ENCODE measurements at places on chromosomes 3 and 15.
A peak's percentile ranks its signal among the peaks of the same experiment; 100 is the strongest.

DNA sequence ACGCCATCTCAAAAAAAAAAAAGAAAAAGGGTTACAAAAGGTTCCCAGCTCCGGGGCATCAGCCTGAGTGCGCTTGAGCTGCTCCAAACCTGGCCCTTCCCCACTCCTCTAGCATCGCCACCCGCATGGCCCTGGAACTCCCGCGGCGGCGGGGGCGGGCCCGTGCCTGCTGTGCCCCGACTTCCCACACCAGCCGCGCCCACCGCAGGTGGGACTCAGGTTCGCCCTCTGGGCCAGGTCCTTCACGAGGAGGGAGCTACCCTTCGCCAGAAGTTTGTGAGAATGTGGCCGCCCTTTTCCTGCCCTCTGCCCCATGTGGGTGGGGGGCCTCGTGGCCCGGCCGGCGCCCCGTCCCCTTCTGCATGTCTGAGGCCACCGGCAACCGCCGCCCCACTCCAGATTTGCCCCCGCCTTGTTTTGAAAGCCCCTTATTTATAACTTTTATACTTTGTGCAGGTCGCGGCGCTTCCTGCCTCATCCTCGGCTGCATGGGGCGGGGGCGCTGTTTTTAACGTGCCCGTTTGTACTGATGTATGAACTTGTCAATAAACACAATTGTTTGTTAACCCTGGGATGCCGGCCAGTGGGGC is 507 bp upstream of the JMJD7 start:
- DNase-seq: peak; percentile 8

GRCh38 chr3:189813647-189814240 is 182.6 kb downstream of the TP63 start:
- DNase-seq: no peak

DNA sequence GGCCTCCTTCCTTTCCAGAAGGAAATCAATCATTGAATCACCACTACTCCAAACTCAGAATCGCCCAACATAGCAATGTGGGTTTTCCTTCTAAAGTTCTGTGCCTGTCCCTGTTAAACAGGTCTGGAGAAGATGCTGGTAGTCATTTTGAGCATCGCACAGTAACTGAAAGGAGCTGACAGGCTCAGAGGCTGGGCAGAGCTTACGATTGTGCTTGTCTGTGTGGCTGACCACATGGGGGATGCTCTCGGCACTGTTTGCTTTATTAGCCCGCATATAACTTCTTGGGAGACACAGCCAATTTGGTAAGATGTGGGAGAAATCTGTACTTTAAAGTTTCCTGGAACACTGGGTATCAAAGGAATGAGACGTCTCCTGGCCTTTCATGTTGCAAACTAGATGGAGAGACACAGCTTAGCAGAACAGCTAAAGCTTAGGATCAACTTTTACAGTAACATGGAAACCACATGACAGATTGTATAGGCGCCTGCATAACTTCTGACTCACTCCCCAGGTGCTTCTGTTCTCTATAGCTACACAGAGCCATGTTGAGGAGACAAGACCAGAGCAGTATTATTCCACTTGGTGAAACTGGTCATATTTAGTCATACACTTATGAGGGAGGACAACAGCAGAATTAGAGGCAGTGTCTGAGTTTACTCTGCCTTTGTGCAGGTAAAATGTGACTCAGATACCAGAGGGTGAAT is 374.1 kb downstream of the RORA start:
- peak; percentile 35 for DNase-seq

- DNase-seq: no peak
These were observed 6.3 kb upstream of the PTH1R start for GRCh38 chr3:46871222-46871621.

DNA sequence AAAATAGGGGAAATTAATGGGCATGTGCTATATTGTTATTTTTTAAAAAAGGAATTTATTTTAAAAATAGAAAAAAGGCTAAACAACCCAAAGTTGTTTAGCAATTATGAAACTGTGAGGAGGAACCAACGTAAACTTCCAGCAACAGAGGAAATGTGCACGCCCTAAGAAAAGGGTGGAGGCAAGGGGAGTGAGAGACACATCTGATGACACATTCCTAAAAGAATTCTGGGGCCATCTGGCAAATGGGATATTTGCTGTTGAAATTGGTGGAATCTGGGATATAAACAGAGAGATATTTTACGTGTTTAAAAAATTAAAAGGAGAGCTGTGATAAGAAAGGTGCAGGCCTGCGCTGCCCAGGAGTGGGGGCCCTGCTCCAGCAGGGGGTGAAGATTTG is 50.8 kb upstream of the MUC13 start:
- DNase-seq: no peak

GRCh38 chr3:79906106-79906505 is 138.3 kb upstream of the ROBO1 start:
- DNase-seq: no peak

DNA sequence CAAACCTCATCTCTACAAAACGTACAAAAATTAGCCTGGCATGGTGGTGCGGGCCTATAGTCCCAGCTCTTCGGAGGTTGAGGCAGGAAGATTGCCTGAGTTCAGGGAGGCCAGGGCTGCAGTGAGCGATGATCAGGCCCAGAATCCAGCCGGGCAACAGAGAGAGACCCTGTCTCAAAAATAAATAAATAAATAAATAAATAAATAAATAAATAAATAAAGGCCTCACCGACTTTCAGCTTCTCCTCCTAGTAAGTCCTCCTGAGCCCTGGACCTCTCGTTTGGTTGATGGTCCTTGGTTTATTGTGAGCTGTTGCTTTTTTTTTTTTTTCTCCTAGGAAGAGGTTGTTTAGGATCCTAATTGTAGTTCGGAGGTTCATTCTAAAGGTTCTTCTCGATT is 25.1 kb downstream of the WDR73 start:
- no peak for DNase-seq

DNA sequence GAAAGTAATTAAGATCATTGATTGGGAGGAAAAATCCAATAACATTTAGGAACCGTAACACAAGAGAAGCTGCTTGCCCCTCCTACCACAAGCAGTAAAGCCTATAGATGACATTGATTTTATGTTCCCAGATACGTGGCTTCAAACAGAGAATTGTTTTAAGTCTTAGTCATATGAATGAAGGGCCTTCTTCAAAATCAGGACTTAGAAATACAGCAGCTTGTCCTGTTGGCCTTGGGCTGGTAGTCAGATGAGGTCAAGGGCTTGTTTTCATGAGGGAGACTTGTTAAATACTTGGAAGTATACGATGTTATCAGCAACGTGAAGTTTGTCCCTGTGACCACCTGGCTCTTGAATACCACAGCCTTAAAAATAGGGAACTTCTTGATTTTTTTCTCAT is 114.4 kb downstream of the VGLL4 start:
- no peak for DNase-seq

- DNase-seq: no peak
These were observed 3.9 kb downstream of the HHLA2 start for GRCh38 chr3:108300103-108300849.

- DNase-seq: no peak
These were observed 32.8 kb upstream of the SLC9A9 start for GRCh38 chr3:143881095-143881494.

DNA sequence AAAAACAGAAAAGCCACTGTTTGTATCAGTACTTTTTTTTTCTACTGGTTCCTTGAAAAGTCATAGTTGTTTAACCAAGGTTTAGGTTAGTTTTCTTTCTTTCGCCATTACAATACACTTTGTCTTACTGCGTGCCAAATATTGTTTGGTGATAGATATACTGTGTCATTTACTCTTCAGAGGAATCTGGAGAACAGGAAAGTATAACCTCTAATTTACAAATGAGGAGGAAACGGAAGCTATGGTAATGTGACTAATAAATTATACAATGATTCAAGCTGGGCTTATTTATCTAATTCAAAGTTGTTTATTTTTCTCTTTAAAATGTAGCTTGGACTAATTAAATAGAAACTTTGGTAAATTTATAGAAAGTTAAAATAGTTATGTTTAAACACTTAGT is 96.2 kb upstream of the ROBO2 start:
- DNase-seq: no peak

GRCh38 chr15:71212146-71212545 is 96.9 kb downstream of the THSD4 start:
- no peak for DNase-seq

DNA sequence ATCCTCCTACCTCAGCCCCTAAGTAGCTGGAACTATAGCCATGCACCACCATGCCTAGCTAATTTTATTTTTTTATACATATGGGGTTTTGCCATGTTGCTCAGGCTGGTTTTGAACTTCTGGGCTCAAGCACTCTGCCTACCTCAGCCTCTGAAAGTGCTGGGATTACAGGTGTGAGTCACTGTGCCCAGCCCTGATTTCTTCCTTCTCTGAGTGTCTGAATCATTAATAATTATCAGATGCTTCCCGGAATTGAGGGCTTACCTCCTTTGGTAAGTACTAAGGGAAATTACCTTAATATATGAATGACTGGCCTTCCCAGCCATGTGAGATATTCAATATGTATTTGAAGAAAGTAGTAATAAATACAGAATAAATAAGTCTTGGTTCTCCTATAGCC is 7.2 kb downstream of the CLPX start:
- DNase-seq: no peak

DNA sequence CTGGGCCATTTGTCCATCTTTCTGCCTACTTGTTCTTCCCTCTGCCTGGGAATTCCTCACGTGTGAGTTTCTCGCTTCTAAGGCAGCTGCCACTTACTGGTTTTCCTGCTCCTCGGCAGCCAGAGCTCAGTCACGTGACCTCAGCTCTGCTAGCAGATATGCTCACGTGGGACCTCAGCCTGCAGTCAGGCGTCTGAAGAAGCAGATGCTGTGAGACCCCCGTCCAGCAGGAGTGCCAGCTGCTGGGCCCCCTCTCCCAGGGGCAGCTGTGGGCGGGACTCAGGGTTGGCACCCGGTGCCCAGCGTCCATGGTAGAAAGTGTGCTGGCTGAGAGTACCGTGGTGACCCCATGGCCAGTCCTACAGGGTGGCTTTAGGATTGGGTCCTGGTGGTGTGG is 161.3 kb upstream of the TLE3 start:
- peak; percentile 67 for DNase-seq

- no peak for DNase-seq
These were observed 4.2 kb upstream of the EFHB start for GRCh38 chr3:19938295-19938627.

GRCh38 chr15:60751985-60752952 is 273.3 kb upstream of the ICE2 start:
- DNase-seq: no peak

DNA sequence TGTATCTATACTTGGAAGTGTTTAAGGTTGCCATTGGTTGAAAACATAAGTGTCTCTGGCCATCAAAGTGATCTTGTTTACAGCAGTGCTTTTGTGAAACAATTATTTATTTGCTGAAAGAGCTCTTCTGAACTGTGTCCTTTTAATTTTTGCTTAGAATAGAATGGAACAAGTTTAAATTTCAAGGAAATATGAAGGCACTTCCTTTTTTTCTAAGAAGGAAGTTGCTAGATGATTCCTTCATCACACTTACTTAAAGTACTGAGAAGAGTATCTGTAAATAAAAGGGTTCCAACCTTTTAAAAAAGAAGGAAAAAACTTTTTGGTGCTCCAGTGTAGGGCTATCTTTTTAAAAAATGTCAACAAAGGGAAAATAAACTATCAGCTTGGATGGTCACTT is 19.7 kb downstream of the B3GNT5 start:
- DNase-seq: no peak

GRCh38 chr15:68526784-68527183 is 52.0 kb upstream of the CORO2B start:
- no peak for DNase-seq

DNA sequence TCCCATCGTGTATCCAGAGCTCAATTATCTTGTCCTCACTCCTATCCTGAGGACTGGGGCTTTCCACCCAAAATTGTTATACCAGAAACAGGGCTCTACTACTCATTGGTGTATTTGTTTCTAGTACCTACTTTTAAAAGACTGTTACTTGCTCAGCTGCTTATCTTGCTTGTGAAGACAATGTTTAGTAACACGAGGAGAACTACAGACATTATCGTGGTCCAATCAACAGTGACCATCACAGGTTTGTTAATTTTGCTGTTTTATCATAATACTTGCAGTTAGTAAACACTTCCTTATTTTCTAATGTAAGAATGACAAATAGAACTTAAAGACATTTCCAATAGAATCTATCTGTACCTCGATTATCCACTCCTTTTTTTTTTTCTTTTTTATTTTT is 13.5 kb downstream of the LRCH3 start:
- no peak for DNase-seq

- no peak for DNase-seq
These were observed 266.9 kb upstream of the IGF1R start for GRCh38 chr15:98381446-98381845.

DNA sequence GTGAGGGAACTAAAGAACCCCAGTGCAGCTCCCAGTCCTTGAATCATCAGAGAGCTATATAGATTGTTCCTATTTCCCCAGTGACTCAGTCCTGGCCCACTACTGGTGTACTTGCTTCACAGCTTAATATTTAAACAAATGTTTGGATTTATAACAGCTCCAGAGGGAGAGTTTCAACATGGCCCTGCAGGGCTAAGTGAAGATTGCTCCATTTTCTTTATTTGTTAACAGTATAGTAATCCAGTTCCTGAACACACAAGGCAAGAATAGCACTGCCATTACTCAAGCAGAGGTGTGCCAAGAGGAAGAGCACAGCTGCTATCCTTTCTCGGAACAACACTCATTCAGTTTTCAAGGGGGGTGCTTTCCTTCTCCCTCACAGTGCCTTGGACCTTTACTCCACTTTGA is 6.5 kb downstream of the SQOR start:
- DNase-seq: no peak

DNA sequence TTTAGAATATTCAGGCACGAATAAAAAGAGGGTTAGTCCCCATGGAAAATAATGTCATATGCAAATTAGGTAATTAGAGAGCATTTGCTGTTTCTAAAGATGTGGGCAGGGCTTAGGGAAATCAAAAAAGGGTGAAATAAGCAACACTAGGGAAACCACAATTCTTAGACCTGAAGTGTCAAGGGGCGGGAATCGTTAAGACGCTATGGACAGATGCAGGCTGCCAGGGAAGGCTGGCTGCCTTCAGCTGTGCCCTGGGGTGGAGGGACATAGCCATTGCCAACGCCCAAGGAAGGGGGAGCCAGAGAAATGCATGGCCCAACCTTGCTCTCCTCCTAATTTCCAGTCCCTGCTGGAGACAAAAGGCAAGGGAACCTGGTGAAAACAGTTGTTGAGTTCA is 141.7 kb upstream of the PROK2 start:
- DNase-seq: no peak

- DNase-seq: no peak
These were observed 124.1 kb upstream of the CRBN start for GRCh38 chr3:3303636-3304035.

Measured in CD4-positive, alpha-beta T cell treated with Interleukin-2 at 100 ng/mL for 4 hours (primary cell).